CD4-positive, alpha-beta T cell treated with Interferon gamma for 1 hour (primary cell): ENCODE measurements at places on chromosomes 4 and X.

DNA sequence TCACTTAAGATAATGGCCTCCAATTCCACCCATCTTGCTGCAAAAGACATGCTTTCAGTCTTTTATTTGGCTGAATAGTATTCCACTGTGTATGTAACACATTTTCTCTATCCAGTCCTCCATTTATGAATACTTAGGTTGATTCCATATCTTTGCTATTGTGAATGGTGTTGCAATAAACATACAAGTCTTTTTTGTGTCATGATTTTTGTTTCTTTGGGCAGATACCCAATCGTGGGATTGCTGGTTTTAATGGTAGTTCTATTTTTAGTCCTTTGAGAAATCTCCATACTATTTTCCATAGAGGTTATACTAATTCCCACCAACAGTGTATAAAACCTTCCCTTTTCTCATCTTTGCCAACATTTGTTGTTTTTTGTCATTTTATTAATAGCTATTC lies 180.9 kb downstream of the SMIM20 start:
- no peak for DNase-seq

DNA sequence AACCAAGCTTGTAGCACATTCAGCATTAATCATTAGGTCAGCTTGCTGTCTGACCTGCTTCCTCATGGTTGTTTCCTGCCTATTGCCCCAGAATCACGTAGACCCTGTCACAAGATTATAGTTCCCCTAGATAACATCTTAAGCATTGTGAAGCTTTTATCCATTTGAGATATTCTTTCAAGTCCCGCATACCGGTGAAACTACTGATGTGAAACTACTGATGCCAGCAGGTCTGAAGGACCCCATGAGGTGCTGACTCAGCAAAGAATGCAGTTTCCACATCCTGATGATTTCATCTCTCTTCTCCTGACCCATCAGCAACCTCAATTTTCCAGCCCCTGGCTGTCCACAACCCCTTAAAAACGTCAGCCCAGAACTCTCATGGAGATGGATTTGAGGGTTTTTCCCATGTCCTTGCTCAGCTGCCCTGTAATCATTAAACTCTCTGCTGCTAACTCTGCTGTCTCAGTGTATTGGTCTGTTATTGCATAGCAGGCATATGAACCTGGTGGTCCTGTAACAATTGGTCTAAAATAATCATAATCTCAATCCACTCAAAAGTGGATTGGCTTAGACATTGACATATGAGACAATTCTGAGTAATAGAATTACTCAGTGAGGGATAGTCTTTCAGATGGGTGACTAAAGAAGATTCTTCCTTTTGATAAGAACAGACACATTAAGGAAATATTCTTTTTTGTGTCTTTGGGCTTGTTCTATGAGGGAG lies 26.3 kb upstream of the UBA6 start:
- no peak for DNase-seq

DNA sequence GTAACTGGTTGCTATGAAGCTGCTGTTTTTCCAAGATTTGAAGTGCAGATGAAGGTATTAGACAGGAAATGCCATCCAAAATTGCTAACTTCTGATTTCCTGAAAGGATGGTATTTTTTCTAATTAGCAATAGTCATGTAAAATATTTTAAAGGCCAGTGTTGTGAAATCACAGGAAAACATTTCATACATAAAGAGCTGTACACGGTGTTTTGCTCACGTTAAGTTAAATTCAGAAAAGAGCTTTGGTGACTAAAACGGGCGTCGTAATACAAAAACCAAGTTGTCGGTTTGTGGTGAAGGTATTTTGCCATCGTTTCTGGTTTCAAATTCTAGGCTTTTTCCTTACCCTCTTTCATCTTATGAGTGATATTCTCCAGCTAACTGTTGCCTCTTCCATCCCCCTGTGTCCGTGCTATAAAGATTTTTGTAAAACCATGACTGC lies 39.8 kb downstream of the AFF1 start:
- DNase-seq, result no peak

DNA sequence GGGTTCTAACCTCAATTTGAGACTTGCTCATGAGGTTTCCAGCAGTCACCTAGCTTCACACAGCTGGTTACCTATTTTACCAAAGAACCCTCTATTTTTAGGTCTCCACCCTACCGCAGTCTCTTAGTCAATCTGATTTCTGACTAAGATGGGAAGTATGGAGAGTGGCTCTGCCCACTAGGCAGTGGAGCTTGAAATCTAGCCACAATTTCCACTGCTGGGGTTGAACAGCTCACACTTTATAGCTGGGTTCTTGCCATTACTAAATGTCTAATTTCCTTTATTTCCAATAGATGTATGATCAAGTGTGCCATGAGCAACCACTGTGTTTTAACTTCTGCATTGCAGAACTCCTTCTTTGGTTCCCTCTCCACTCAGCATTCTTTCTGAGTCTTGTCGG lies 43.1 kb downstream of the GASK1B start:
- DNase-seq, result no peak

GRCh38 chr4:20430259-20430941 lies 178.7 kb downstream of the SLIT2 start:
- no peak for DNase-seq

GRCh38 chrX:43510209-43510608 lies 145.9 kb upstream of the MAOA start:
- DNase-seq, result no peak

DNA sequence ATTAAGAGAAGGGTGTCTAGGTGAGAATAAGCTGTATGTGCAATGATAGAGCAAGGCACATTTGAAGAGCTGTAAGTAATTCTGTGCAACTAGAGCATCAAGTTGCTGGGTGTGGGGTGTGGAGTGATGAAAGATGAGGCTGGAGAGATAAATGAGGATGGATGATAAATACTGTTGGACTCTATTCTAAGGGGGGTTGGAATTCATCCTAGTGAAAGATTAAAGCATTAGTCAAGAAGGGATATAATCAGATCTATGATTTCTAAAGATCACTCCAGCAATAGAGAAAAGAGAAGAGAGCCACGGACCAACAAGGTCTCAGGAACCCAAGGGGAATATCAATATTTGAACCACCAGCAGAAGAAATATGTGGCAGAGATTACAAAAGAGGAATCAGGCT lies 415.0 kb upstream of the RPS6KA3 start:
- DNase-seq, result no peak

GRCh38 chrX:106959901-106960300 lies 39.7 kb downstream of the CLDN2 start:
- DNase-seq, result no peak

- DNase-seq, result peak; percentile 26
Measured at GRCh38 chrX:39814391-39814790, 283.4 kb downstream of the BCOR start.

DNA sequence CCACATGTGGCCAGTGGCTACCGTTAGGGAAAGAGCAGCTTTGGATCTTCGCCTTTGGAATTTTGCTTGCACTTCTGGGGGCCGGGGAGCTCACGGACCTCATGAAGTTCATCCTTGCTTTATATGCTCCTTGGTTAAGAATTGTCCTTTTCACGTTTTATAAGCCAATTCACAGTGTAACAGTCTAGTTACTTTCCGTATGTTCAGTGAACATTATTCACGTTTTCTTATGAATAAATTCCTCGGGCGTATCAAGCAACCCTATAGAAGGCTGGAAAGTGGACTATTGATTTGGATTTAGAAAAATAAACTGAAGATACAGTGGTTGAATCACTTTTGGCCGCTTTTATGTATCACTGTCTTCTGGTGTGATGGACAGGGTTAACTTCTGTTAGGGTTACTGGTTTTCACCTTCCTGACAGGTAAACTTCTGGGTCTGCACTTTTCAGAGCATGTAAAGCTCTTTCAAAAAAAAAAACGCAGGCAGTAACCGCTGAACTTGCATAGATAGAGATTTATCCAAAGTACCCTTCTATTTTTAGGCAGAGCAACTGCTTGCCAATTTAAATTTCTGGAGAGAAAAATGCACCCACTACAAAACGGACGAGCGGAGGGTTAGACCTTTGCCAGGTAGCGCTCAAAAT lies 569 bp upstream of the PDLIM5 start:
- DNase-seq, result no peak

GRCh38 chrX:81205551-81205950 lies 3.6 kb downstream of the SH3BGRL start:
- DNase-seq, result no peak

DNA sequence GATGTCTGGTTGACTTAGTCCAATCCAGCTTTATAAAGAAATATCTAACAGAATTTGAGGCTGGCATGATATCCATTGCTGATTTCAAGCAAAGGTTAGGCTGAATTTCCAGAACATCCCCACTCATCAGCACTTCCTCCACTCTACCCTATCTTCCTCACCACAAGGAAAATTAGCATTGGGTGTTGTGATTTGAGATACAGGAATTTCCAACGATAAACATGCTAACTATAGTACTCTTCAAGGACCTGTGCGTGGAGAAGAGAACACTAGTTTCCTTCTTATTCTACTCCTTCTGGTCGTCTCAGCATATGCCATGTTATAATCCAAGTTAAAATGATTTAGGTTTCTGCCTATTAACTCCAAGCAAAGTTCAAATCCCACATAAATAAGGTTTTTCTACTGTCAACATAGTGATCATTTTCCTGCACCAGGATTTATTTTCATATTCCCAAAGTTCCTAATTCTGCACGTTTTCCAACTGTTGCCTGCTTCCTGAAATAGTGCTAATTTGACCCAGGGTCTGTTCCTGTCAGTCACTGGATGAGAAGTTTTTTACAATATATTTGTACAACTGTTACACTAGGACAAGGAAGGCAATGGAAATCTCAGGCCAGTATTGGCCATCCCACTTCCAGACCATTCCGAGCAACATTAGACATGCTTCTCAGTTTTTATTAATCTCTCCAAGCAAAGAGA lies 177.6 kb upstream of the EDNRA start:
- no peak for DNase-seq

- no peak for DNase-seq
Measured at GRCh38 chrX:49704691-49705404, 9.1 kb upstream of the PAGE1 start.

GRCh38 chrX:3712870-3713224 lies 602 bp downstream of the PRKX start:
- DNase-seq, result no peak

- DNase-seq, result no peak
Measured at GRCh38 chr4:166091912-166092510, 219.0 kb downstream of the TLL1 start.

GRCh38 chrX:5586726-5587125 lies 641.9 kb downstream of the NLGN4X start:
- no peak for DNase-seq

DNA sequence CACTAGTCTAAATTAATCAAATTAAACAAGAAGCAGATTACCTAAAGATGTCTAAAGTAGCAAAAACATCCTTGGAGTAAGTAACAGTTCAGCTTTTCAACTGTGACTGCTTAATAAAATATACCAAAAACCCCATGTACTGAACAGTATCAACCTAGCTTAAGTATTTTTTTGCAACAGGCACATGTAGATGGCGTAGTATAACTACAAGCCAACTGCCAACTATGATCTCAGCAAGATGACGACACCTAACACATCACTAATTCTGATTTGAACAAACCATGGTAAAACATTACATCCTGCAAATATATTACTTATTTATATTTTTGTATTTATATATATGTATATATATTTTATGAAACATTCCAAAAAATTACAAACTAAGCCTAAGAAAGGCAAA lies 24.5 kb downstream of the DHX15 start:
- DNase-seq, result no peak

DNA sequence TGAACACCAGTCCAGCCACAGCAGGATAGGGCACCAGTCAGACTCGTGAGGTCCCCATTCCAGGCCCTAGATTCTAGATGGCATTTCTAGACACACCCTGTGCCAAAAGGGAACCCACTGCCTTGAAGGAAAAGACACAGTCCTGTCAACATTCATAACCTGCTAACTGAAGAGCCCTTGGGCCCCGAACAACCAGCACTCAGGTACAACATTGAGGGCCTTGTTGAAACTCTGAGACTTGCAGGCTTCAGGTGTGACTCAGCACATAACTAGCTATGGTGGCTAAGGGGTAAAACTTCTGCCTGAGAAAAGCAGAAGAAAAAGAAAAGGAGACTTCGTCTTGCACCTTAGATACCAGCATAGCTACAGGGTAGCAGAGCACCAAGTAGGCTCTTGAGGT lies 252.9 kb upstream of the GRID2 start:
- no peak for DNase-seq

DNA sequence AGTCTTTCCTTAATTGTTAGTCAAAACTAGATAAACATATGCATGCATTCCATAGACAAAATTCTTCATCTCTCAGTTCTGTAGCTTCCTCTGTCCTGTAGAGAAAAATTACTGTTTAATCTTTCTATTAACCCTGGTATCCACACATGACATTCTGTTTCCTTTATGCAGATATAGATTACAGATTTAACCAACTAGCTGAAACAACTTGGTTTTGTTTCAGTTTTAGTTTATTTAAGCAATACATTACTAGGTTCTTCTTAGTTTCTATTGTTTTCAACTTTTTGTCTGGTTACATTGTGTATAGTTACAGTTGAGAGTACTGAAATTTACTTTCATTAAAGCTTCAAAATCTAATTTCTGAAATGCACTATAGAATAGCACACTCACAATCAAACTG lies 933.9 kb upstream of the EPHA5 start:
- no peak for DNase-seq

DNA sequence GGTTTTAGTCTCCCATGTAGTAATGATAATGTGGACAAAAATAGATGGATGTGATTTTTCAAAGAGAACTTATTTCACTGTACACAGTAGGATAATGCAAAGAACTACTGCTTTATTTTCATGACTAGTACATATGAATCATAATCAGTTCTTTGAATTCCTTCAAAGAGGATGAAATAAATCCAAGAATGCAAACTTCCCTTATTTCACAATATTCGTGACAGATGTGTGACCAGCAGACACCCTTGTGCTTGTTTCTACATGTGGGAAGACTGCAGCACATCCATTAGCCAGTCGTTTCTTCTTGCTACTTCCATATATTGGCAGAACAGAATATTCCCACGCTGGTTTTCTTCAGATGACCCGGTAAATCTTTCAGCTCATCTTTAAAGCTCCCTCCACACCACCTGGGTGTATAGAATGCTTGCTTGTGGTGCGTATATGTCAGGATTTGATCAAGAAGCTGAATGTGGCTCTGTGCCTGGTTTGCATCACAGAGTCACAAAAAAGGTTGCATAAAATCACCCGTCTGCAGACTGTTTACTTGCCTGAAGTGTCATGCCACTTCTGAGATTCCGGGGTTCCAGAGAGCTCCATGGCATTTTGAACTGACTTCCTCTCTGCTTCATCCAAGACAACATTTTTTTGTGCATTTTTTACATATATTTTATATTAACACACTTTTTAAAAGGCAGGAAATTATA lies 47.7 kb upstream of the FAT4 start:
- no peak for DNase-seq

DNA sequence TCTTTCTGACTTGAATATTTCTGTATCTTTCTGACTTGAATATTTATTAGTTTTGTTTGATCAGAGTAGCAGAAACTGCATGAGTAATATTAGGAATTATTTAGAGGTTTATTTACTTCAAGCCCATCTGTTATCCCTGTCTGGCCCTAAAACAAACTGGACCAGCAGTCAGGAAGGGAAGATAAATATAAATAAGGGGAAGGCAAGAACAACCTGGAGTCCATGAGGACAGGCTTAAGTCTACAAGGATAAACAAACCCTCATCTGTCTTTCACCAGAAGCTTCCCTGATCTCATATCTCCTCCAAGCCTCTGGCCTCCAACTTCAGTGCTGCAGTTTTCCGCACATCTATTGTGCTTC lies 524.9 kb downstream of the CENPC start:
- no peak for DNase-seq

GRCh38 chrX:39212456-39212855 lies 411.2 kb downstream of the MID1IP1 start:
- DNase-seq, result no peak
